ENCODE measurements at places on chromosomes 13 and 19.

GRCh38 chr13:59750860-59751259 is 412.9 kb downstream of the DIAPH3 start:
- DNase-seq = peak; percentile 42

DNA sequence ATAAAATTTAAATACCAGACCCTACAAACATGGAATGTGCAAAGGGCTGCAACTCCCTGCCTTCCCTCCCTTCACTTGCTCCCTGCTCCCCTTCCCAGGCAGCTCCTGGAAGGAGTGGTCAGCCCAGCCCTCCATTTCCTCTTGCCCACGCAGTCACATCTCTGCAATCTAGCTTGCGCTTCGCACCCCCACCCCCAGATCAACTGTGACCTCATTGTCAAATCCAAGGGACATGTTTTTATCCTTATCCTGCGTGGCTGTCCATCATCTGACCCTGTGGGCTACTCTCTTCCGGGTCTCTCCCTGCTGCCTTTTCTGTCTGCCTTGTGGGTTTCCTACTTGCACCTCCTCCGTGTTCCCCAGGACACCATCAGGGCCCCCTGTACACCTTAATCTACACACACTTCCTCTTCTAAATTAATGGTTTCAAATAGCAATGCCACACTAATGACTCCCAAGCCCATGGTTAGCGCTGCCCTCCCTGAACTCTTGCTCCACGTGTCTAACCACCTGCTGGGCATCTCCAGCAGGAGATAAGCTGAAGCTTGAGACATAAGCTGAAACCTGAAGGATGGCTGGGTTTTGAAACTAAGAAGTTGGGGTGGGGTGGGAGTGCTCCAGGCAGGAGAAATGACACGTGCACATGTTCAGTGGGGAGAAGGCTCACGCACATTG is 118.3 kb downstream of the USP12 start:
- DNase-seq = no peak

GRCh38 chr13:30332456-30333143 is 25.2 kb upstream of the KATNAL1 start:
- no peak for DNase-seq

DNA sequence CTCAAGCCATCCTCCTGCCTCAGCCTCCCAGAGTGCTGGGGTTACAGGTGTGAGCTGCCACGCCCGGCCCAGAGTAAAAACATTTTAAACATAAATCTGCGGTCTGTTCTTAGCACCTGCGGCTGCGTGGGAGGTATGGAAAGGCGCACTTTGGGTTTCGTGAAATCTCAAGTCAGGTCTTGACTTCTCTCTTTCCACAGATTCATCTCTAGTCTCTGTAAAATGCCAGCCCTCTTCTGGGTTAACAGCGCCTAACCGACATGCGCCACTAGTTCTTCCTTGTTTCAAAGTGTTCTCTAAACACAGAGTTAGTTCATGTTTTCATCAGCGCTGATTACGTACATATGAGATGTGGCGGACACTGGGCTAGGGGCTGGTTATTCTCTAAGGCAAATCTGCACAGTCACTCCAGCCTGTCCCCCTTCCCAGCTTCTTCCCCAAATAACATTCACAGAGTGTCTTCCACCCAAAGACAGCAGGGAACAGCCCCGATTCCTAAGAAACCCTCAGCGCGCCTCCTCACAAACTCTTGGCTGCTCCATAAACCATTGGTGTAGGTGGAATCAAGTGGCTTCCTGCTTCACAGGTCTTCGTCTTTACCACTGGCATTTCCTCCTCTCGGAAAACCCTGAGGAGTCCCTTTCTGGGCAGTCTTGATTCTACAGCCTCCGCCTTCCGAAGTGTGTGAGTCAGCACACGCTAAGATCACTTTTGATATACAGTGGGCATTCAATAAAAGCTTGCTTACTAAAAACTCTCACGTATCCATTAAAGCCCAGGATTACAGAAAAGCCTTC is 1.4 kb downstream of the PARP4 start:
- DNase-seq = no peak

DNA sequence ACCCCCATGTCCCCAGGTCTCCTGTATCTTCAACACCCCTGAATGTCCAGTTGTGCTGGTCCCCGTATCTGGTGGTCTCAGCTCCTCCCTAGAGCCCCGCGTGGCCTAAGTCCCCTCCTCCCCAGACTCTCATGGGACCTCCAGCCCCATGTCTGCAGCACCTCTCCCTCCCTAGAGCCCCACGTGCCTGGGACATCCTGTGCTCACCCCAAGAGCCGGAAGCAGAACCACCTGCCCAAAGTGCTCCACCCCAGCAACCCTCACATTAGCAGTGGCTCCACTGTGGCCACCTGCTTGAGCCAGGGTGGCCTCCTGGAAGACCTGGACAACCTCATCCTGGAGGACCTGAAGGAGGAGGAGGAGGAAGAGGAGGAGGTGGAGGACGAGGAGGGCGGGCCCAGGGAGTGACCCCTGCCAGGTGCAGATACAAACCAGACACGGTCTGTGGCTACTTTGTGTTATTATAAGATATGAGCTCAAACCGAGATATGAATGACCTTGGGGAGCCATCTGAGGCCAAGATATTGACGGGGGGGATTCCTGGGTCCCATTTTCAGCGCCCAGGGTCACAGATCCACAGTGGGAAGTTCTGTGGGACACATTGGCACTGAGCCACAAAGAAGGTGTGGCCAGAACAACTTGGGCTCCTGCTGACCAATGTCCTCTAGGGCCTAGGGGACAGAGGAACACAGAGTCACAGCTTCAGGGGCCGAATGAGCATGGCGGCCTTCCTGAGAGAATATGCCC is 6.0 kb downstream of the SHFL start:
- DNase-seq = no peak

DNA sequence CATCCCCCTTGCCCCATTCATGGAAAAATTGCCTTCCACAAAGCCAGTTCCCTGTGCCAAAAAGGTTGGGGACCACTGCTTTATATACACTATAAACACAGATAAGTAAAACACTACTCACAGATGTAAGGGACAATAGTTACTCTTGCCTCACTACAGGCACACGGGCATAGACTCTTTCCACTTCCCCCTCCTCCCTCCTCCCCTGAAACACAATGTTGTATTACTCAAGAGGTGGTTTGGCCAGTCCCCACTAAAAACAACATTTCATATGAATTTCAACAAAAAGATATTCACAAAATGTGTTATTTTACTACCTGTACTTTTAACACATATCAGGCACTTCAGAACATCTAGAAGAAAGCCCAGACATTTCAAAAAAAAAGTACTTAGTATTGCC is 45.1 kb downstream of the EPSTI1 start:
- no peak for DNase-seq
